ENCODE measurements at places on chromosomes 5 and 9.

DNA sequence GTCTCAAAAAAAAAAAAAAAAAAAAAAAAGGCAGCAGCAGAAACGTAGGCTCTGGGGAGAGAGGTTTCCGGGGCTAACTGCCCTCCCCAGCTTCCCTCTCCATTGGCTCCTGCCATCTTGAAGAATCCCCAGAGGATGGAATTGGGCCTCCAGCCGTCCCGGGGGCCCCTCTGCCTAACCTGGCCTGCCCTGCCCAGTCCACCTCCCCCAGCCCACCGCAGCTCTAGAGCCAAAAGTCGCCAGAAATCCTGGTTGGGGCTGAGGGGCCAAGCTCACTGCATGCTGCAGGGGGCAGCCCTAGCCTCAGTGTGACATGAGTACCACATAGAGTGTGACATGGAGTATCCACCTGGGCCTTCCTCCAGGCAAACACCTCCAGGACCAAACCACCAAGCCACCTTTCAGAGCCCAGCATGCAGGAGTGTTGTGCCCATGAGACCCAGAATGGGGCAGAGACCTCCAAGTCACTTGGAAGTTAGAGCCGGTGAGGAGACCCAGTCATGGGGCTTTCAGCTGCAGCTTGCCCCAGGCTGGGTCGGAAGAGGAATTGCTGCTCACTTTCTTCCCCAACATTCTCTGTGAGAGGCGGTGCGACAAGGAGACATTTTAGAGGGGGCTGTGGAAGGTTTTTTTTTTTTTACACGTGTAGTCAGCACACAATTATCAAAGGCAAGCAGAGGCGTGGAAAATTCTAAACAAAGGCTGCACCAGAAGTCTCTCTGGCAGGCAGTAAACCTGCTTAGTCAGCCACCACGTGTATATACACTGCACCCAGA lies 17.6 kb downstream of the CD74 start:
- DNase-seq: no peak

- no peak for DNase-seq
These were observed 34.9 kb upstream of the FST start for GRCh38 chr5:53445569-53445968.

- DNase-seq: no peak
These were observed 42.9 kb upstream of the APBA1 start for GRCh38 chr9:69715096-69715495.

DNA sequence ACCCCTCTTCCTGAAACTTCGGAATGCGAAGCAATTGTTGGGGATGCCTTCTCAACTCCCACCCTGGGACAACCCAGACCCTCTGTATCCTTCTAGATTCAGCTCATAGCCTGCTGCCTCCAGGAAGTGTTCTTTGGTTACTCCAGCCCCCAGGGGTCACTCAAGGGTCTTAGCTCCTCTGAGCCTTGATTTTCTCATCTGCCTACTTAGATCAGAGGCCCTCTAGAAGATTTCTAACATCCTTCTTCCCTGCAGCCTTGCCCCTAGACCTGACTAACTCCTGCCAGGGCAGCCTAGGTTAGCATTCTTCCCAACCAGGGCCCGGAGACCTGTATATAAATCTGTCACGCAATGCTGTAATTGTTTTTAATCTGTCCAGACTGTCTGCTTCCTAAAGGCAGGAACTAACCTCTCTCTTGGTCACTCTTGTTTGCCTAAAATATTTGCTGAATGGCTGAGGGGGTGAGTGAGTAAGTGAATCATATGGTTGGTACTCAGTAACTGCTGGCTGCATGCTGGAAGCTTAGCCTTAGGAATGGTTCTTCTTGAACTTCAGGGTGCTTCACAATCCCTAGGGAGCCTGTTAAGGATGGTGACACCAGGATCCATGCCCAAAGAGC lies 8.2 kb downstream of the GALNT10 start:
- no peak for DNase-seq

GRCh38 chr9:85523202-85523601 lies 218.6 kb downstream of the AGTPBP1 start:
- no peak for DNase-seq

- no peak for DNase-seq
These were observed 413 bp upstream of the OXCT1 start for GRCh38 chr5:41870627-41871048.

- DNase-seq: no peak
These were observed 19.5 kb downstream of the SMIM15 start for GRCh38 chr5:61142811-61143210.

DNA sequence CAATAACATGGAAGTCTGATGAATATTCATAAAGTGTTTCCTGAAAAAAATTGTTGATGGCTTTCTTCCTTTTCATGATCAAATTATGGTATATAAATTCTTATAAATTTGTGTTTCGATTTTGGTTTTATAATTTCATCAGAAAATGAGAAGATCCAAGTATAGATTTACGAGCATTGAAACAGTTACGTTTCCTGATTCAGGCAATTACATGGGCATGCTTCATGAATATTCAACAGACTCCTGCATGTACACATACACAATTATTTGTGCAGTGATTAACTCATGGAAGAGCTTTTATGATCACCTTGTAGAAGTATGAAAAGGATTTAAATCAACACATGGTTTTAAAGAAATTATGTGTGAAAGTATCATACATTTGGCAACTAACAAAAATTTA lies 136.7 kb downstream of the MPDZ start:
- no peak for DNase-seq

GRCh38 chr9:133529457-133529856 lies 4.7 kb upstream of the MYMK start:
- DNase-seq: peak; percentile 61

GRCh38 chr9:129458663-129459546 lies 162.0 kb downstream of the C9orf50 start:
- no peak for DNase-seq

- DNase-seq: no peak
These were observed 792.1 kb downstream of the BRINP1 start for GRCh38 chr9:118577121-118577520.

DNA sequence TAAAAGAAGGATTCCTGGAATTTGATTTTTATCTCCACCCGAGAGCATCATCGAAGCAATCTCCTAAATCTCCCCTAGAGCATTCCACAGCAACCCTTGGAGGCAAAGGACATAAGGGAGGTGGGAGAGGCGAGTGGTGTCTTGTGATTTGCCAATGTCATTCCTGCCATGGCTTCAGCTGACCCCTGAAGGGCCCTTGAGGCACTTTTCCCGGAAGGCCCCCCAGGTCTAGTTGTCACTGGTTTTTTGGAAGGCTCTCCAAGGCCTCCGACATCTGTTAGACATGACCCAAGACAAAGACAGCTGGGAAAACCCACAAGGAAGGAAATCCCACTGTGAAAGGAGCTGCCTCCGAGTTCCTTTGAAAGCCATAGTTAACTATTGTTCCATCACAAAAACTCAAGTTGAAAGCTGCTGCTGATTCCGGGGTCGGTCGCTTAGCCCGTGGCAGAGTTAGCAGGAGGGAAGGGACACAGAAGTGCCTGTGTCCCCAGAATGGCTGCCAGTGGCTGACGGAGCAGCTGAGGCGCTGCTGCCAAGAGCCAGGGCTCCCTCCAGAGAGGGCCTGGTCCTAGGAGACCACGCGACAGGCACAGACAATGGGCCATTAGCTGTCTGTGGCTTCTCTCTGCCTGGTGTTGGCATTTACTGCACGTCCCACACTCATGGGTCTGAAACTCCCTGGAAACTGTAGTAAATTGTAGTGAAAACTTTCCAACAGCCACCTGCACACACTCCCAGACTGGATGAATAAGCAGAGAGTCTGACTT lies 24.4 kb upstream of the TRIO start:
- DNase-seq: no peak

DNA sequence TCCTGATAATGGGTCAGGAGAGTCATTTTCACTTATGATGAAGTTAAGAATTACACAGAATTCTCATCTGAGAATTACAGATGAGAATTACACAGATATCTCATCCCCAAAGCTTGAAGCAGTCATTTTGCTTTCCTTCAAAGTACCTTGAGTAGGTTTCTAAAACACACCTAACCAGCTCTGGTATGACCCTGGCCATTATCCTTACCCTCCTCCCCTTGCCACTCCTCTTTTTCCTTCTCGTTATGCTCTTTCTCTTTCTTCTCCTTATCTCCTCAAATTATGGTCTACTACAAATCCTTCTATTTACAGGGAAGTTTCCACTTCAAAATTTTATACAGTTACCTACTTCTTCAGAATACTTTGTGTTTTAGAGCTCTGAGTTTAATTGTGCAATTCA lies 44.5 kb downstream of the MEF2C start:
- DNase-seq: no peak

DNA sequence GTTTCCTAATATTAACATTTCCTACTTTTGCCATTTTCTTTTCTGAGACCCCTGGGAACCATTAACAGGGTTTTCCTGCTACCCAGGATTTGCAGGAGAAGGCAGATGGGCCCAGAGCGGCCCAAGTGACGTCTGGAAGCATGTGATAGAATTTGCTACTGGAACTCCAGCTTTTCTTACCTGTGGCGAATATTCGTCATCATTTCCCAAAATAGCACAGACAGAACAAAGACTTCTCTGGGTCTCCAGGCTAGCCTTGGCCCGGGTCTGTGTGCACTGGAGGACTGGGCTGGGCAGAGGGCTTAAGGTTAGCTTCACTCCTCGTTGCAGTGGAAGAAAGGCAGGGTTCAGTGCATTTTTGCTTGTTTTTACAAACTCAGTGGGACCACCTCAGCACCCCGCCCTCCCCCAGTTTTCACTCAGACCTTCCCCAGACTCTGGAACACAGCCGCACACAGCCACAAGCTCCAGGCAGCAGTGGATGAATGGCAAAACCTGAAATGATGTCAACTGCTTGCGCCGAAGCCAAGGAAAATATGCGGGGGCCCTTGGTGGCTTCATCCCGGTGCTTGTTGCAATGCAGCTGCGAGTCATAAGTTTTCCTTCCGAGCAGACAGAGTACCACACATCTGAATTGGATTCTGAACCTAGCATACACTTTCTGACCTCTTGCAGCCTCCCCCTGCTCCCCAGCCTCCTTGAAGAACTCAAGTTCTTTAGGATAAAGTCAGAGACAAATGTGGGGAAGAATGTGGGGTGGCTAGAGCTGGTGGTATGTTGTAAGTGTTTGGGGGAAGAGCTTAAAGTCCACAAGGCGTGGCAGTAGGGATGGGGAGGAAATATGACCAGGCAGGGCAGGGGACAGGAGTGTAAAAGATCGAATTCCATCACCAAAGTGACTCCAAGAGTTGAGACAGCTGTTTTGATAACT lies 586.0 kb downstream of the CCDC171 start:
- no peak for DNase-seq

DNA sequence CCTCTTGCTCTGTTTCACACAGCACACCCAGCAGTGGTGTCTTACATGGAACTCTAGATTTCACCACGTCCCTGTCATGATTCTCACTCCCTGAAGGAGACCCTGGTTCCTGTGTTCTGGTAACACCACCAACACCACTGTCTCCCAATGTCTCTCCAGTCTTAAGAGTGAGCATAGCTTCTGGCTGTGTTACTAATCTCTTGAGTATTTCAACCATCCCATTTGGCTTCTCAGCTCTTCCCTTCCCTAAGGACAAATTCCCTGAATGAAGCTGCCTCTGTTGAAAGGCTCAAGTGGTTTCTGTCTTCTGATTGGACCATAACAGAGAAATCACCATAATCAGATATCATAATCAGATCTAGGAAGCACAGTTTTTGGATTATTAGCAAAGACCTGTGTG lies 311.8 kb downstream of the DNAH5 start:
- DNase-seq: no peak

DNA sequence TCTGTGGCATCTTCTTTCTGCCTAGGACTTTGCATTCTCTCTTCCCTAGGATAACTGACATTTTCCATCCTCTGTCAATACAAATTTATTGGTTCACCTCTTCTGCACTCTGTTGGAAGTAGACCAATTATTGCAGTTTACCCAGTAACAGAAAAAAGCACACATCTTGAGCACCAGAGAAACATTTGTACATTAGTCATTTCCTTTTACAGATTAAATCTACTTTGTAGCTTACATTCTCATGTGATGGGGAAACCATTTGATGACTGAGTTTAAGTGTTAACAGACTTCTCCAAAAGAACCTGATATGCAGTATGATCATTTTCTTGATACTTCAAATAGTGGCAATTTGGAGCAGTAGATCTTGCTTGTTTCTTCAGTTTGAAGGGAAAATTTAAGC lies 1098.8 kb downstream of the DTWD2 start:
- DNase-seq: no peak

GRCh38 chr5:81768935-81769452 lies 18.1 kb upstream of the SSBP2 start:
- no peak for DNase-seq

DNA sequence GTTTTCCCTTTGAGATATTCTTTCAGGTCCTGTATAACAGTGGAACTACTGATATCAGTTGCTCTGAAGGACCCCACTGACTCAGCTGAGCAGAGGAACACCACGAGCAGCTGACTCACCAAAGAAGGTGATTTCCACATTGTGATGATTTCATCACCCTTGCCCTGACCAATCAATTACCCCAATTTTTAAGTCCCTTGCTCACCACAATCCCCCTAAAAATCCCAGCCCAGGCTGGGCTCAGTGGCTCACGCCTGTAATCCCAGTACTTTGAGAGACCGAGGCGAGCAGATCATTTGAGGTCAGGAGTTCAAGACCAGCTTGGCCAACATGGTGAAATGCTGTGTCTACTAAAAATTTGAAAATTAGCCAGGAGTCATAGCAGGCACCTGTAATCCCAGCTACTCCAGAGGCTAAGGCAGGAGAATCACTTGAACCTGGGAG lies 125.3 kb upstream of the ABCA1 start:
- no peak for DNase-seq

- no peak for DNase-seq
These were observed 61.4 kb downstream of the TSSK1B start for GRCh38 chr5:113373426-113373825.

GRCh38 chr5:174047472-174048099 lies 2.1 kb downstream of the NSG2 start:
- no peak for DNase-seq

GRCh38 chr5:140205952-140206351 lies 31.0 kb downstream of the CYSTM1 start:
- no peak for DNase-seq

DNA sequence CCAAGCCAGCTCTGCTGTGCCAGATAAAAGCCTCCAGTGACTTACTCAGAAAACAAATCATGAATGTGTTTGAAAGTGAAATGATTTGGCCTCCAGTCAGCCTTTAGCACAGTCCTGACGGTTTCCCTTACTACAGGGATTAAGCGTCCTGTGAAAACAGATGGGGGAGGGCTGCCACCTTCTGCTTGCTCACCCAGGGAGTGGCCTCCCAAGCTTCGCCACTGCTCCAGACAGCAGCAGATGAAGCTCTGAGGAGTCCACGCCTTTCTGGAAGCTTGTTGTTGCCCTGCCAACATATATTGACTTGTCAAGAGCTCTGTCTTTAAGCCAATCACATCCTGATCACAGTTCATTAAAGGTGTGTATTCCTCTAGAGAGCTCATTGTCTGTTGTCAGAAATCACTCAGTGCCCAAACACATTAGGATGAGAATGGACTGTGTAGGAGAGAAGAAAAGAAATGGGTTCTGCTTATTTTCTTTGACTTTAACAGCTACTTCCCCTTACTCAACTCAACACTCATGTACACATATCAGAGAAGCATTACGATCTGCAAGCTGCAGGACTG lies 4.9 kb upstream of the FYB1 start:
- no peak for DNase-seq

- no peak for DNase-seq
These were observed 602.6 kb upstream of the DMAC1 start for GRCh38 chr9:8401961-8402705.

Measured in RPMI8226 (cell line).